ENCODE measurements at places on chromosomes 11 and 22.

GRCh38 chr22:43467216-43467940, 55.6 kb downstream of the MPPED1 start:
- no peak for DNase-seq

GRCh38 chr11:131303611-131304119, 66.8 kb upstream of the NTM start:
- DNase-seq, result no peak

DNA sequence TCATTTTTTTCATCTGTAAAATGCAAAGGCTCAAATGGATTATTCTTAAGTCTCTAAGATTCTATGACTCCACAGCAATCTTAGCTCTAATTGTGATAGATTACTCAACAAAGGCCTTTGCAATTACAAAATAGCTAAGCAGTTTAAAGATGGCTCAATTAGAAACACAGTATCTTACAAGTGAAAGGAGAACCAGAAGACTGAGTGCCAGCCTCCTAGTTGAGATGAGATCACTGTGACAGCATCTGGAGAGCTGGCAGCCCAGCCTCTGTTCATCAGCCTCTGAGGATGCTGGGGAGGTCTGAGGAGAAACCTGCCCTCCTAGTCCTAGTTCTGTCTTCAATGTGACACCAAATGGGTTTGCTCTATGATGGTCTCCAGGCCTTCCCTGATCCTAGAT, 158.4 kb upstream of the NARS2 start:
- DNase-seq, result no peak

DNA sequence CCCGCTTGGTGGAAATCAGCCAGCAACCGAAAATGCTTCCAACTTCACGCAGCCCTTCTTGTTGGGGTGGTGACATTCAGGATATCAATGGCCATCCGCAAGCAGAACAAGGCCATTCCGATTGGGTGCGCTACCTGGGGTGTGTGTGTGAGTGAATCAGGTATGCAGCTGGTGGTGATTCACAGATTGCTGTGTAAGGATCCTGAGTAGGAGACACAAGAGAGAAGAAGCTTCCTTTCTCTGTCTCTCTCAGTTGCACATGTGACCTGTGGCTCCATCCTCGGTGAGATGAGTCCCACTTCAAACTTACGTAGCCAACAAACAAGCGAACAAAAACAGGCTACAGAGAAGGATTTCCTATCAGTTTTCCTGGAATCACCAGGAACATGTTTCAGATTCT, 9.6 kb upstream of the TMEM184B start:
- no peak for DNase-seq

GRCh38 chr11:78664636-78665035, 90.0 kb upstream of the NARS2 start:
- no peak for DNase-seq

All from central memory CD4-positive, alpha-beta T cell (primary cell).